ENCODE measurements at places on chromosomes 11 and 22.
A peak's percentile ranks its signal among the peaks of the same experiment; 100 is the strongest.

DNA sequence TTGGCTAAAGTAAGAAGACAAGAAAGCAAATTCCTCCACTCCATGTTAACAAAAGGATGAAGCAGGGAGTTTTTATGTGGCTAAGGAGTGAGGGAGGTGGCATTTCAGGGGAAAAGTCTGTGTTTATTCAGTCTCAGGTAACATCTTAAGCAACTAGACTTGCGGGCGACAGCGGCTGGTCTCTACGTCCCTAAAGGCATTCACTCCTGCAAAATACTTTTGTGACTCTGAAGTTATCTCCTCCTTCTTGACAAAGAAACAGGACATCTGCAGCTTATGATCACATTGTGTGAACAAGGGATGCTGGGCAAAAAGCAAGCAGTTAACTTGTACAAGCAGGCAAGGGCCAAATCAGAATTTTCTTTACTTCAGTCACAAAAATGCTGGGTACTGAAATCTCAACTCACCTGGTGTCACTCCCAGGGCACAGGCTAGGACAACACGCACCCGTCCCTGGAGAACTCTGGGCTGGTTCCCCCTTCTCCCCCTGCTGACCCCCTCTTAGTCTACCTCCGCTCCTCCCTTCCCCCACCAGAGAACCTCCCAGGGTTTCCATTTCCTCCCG lies 38.3 kb downstream of the IGLL5 start:
- no peak for DNase-seq

DNA sequence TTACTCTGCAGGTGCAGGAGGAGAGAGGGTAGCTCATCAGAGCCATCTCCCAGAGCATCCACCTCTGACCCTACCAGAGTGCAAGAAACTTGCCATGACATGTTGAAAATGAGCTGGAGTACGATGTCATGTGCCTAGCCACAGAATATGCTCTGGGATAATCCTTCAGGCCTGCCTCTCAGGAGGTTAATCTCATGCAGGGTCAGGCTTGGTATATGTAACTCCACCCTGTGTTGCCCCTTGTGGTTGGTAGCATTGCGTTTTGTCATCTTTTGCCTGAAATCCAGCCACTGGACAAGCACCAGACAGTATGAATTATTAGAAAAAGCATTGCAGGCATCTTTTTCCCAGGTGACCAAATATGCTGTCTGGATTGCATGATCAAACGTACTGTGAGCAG lies 36.2 kb downstream of the CNTF start:
- no peak for DNase-seq

DNA sequence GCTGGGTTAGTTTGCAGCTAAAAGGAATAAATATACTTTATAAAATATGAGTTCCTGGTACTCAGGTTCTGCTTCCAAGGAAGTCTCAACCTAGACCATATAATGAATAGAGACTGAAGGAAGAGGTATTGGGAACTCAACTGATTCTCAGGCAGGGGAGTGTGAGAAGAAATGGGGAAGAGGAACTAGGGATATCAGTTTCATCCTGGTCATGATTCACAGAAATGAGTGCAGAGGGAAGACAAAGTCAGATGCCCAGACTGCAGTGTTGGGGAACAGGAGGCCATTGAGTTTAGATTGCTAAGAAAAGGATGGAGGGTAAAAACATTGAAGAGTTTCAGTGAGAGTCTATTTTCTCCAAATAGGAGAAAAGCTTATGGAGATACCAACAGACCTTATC lies 28.8 kb downstream of the PLAAT5 start:
- DNase-seq: no peak

DNA sequence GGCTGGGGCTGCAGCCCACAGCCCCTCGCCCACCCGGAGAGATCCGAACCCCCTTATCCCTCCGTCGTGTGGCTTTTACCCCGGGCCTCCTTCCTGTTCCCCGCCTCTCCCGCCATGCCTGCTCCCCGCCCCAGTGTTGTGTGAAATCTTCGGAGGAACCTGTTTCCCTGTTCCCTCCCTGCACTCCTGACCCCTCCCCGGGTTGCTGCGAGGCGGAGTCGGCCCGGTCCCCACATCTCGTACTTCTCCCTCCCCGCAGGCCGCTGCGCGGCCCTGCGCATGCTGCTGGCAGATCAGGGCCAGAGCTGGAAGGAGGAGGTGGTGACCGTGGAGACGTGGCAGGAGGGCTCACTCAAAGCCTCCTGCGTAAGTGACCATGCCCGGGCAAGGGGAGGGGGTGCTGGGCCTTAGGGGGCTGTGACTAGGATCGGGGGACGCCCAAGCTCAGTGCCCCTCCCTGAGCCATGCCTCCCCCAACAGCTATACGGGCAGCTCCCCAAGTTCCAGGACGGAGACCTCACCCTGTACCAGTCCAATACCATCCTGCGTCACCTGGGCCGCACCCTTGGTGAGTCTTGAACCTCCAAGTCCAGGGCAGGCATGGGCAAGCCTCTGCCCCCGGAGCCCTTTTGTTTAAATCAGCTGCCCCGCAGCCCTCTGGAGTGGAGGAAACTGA lies 731 bp downstream of the GSTP1 start:
- peak; percentile 68 for DNase-seq

All from ecto neural progenitor cell (in vitro differentiated cells).